Left renal pelvis (tissue), 4 donors: ENCODE measurements at places on chromosomes 6 and 20. TPM values are rescaled to one million over a fixed set of nuclear protein-coding genes. Genes with fewer than 3 reads are reported as not detected.

The TP53RK gene
- polyA plus RNA-seq = 16.3 TPM

DNA sequence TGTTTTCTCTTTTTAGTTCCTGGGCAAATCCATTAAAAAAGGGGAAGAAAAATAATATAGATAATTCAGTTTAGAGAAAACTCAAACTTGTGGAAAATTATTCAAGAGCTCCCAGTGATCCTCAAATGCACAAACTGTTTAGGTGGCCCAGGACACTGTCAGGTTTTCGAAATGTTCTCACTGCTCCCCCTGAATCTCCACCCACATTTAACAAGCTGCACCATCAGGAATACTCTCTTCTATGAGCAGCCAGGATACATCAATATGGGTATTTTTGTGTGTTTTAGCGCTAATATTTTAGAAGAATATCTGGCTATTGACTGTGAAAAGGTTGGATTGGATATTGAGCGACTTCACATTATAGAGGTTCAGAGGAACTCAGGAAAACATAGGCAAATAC is 43.9 kb downstream of the OR2B2 start:
- DNase-seq = no peak

- no peak for DNase-seq
Measured at GRCh38 chr6:45109551-45109950, 218.6 kb upstream of the RUNX2 start.

- no peak for DNase-seq
Measured at GRCh38 chr20:17014756-17015366, 212.0 kb upstream of the PCSK2 start.

DNA sequence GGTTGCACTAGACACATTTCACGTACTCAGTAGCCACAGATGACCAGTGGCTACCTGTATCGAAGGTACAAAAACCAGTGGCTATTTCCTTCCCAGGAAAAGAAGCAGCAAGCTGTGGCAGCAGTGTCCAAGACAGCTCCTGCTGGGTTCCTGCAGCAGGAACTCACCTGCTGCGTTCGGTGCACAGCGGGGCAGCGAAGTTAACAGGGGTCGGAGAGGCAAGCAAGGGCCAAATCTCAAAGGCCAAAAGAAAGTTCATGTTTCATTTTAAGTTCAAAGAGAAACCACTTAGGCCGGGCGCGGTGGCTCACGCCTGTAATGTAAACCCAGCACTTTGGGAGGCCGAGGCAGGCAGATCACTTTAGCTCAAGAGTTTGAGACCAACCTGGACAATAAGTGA is 26.9 kb downstream of the ASIP start:
- no peak for DNase-seq

DNA sequence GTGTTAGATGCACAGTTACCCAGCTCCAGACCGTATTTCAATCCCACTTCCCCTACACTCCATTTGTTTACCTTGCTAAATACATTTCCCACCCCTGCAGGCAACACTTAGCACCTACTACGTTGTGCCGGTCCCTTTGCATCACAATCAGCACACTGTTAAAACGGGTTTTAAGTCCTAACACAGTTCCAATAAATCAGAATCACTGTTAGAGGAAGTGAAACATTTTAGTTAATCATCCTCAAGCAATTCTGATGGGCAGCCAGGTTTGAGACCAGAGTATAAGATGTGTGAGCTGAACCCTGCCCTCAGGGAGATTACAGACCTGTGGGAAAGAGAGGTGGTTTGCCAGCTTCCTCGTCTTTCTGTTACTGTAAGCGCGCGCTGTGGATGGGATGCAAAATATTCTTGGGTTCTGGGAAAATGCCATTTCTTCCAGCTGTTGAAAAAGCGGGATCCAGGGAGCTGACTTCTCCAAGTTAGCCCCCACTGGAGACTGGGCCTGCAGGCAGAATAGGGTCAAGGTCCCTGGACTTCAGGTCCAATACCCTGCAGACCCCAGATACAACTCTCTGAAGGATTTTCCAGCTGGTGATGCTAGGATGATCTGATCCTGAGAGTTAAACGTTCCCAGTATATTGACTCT is 3.1 kb downstream of the ZCCHC3 start:
- no peak for DNase-seq

GRCh38 chr20:29443819-29444218 is 1813.6 kb upstream of the DEFB115 start:
- DNase-seq = no peak

The C6orf141 gene
- 0.74 TPM for polyA plus RNA-seq

GRCh38 chr20:45061244-45061643 is 39.7 kb downstream of the KCNS1 start:
- no peak for DNase-seq

The RIPPLY2 gene
- not detected for polyA plus RNA-seq

DNA sequence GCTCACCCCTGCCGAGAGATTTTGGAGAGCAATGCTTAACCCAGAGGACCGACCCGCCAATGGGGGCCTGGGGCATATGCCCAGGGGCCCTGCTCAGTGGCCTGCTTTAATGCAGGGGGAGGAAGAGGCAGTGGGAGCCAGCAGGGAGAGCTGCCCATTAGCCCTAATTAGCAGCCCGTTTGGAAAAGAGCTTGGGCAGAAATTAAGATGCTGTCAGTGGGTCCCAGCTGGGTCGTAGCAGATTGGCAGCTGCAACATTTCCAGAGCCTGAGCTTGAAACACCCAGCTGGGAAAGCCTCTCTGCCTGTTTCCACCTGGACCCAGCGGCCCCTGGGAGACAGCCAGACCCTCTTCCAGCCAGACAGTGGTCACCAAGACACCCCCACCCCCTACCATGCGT is 39.5 kb downstream of the CD40 start:
- no peak for DNase-seq

The GMPR gene
- polyA plus RNA-seq = 18.9 TPM

The PPDPF gene
- 131 TPM for polyA plus RNA-seq

DNA sequence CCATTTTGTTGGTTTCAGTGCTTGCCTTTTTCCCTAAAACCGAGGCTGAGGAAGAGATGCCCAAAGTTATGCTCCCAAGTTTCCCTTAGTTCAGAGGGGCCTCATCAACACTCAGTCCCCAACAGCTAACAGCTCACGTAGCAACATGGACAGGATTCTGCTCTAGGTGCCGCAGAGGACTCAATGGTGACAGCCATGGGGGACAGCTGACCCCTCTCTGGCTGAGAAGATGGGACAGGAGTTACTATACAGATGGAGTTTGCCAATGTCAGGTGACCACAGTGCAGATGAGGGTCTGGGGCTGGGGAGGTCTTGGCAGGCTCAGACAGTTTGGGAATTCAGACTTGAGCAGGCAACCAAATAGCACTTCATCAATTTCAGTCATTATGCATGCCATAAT is 67.3 kb downstream of the NPEPL1 start:
- no peak for DNase-seq
